ENCODE measurements at places on chromosomes 7 and 10. TPM values are rescaled to one million over a fixed set of nuclear protein-coding genes. Genes with fewer than 3 reads are reported as not detected.

ZFAND2A gene
- total RNA-seq: 23.6 TPM

MGAM2 gene
- not detected for total RNA-seq

FBXO24 gene
- 0.80 TPM for total RNA-seq

MYH16 gene
- not detected for total RNA-seq

GBX1 gene
- total RNA-seq: not detected

RPA3 gene
- 168 TPM for total RNA-seq

HOXA9 gene
- not detected for total RNA-seq

ITIH5 gene
- not detected for total RNA-seq

ITGA8 gene
- not detected for total RNA-seq

IFIT1B gene
- total RNA-seq: not detected

HTR7 gene
- total RNA-seq: not detected

CYP3A7 gene
- not detected for total RNA-seq

GNAT3 gene
- not detected for total RNA-seq

ZNF425 gene
- total RNA-seq: 0.87 TPM

LRRC61 gene
- total RNA-seq: 23.5 TPM

CTBP2 gene
- not detected for total RNA-seq

ALOX5 gene
- 0.62 TPM for total RNA-seq

PNLIP gene
- not detected for total RNA-seq

TAX1BP1 gene
- 72.5 TPM for total RNA-seq

ZCCHC24 gene
- 0.78 TPM for total RNA-seq

MLLT10 gene
- 36.2 TPM for total RNA-seq

PCBD1 gene
- 37.3 TPM for total RNA-seq

PDK4 gene
- total RNA-seq: not detected

PLA2G12B gene
- not detected for total RNA-seq

CPA2 gene
- total RNA-seq: 0.16 TPM

NME8 gene
- not detected for total RNA-seq

LIPM gene
- total RNA-seq: not detected

COL13A1 gene
- not detected for total RNA-seq

CTTNBP2 gene
- total RNA-seq: not detected

FGFR2 gene
- total RNA-seq: not detected

SFTPA1 gene
- not detected for total RNA-seq

CYP2E1 gene
- not detected for total RNA-seq

NRG3 gene
- not detected for total RNA-seq

H2BK1 gene
- not detected for total RNA-seq

AFAP1L2 gene
- total RNA-seq: 4.6 TPM

KIAA1217 gene
- total RNA-seq: 1.6 TPM

GRM8 gene
- total RNA-seq: not detected

INA gene
- 0.45 TPM for total RNA-seq

ZNF479 gene
- total RNA-seq: not detected

PLAU gene
- not detected for total RNA-seq

ECHDC3 gene
- 1.9 TPM for total RNA-seq

ACSL5 gene
- 54.3 TPM for total RNA-seq

RGR gene
- not detected for total RNA-seq

ETV1 gene
- total RNA-seq: not detected

CNPY1 gene
- not detected for total RNA-seq

LRIT1 gene
- total RNA-seq: not detected

ZP3 gene
- total RNA-seq: 2.6 TPM

HTR5A gene
- not detected for total RNA-seq

SPDYE2B gene
- not detected for total RNA-seq

PAX4 gene
- not detected for total RNA-seq

GIMAP6 gene
- total RNA-seq: 34.8 TPM

GPER1 gene
- total RNA-seq: 0.14 TPM

C10orf143 gene
- 3.8 TPM for total RNA-seq

LIPN gene
- not detected for total RNA-seq

GIGYF1 gene
- total RNA-seq: 41.9 TPM
